ENCODE measurements at places on chromosomes 6 and 20. TPM values are rescaled to one million over a fixed set of nuclear protein-coding genes. Genes with fewer than 3 reads are reported as not detected.

SDCBP2 gene
- 3.9 TPM for total RNA-seq

DNA sequence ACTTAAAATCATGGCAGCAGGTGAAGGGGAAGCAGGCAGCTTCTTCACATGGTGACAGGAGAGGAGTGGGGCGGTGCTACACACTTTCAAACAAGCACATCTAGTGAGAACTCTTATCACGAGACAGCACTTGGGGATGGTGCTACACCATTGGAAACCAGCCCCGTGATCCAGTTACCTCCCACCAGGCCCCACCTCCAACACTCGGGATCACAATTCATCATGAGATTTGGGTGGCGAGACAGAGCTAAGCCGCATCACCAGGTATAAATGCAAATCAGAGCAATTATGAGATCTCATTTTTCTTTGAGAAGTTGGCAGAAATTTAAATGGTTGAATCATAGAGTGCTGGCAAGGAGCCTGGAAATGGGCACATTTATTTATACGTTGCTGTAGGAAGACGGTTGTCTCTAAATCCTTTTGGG, 31.4 kb downstream of the IGF2R start:
- no peaks in the 10 kb centered on the region for H3K36me3 ChIP-seq
- H3K27me3 ChIP-seq = no peaks in the 10 kb centered on the region
- DNase-seq = no peak

DNA sequence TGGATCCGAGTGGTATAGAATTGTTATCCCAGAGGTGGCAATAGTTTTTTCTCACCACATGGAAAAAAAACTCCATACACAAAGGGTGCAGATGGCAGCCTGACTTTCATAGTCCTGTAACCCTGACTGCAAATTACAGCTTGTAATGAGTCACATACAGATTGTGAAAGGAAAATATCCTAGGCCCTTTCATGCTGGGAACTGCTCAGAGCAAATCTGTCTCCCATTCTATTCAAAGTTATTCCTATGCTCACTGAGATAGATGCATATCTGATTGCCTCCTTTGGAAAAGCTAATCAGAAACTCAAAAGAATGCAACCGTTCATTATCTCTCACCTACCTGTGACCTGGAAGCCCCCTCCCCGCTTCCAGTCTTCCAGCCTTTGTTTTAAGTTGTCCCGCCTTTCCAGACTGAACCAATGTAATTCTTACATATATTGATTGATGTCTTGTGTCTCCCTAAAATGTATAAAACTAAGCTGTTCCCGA, 108.7 kb upstream of the MAP3K4 start:
- H3K27me3 ChIP-seq = no peaks in the 10 kb centered on the region
- peaks cover 7% of the 10 kb centered on the region for H3K4me1 ChIP-seq
- H3K27ac ChIP-seq = no peak overlapping the region

GRCh38 chr20:23234311-23235078, 116.1 kb upstream of the NXT1 start:
- H3K36me3 ChIP-seq = no peaks in the 10 kb centered on the region
- H3K4me3 ChIP-seq = no peak overlapping the region
- no peak overlapping the region for H3K27ac ChIP-seq
- no peak for DNase-seq
- no peaks in the 10 kb centered on the region for H3K4me1 ChIP-seq

GRCh38 chr6:116115781-116116180, 10.2 kb downstream of the COL10A1 start:
- no peaks in the 10 kb centered on the region for H3K4me1 ChIP-seq
- no peak overlapping the region for H3K4me3 ChIP-seq
- H3K36me3 ChIP-seq = peaks cover 29% of the 10 kb centered on the region
- H3K27me3 ChIP-seq = no peaks in the 10 kb centered on the region
- no peak for DNase-seq
- H3K27ac ChIP-seq = no peak overlapping the region
